ENCODE measurements at places on chromosomes 4 and X.

DNA sequence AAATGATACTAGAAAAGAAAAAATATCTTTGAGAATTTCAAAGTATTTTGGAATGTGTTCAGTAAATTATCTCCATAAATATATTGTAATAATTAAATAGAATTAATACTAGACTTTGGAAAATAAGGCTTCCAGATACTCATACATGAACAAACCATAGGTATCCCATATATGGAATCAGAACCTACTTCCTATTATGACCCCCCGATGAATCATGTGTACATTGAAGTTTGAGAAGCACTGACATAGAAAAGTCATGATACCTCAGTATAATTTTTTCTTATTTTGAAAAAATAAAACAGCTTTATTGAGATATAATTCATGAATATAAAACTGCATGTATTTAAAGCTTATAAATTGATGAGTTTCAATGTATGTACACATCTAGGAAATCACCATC is 27.2 kb upstream of the SMARCA5 start:
- no peak for DNase-seq

GRCh38 chr4:73919691-73920090 is 50.5 kb downstream of the CXCL1 start:
- DNase-seq = no peak

GRCh38 chrX:11589641-11590040 is 76.1 kb downstream of the ARHGAP6 start:
- DNase-seq = no peak

- DNase-seq = no peak
Observed at GRCh38 chr4:7831330-7831729, 108.3 kb downstream of the AFAP1 start.

- no peak for DNase-seq
Observed at GRCh38 chr4:24853142-24853541, 57.8 kb downstream of the SOD3 start.

DNA sequence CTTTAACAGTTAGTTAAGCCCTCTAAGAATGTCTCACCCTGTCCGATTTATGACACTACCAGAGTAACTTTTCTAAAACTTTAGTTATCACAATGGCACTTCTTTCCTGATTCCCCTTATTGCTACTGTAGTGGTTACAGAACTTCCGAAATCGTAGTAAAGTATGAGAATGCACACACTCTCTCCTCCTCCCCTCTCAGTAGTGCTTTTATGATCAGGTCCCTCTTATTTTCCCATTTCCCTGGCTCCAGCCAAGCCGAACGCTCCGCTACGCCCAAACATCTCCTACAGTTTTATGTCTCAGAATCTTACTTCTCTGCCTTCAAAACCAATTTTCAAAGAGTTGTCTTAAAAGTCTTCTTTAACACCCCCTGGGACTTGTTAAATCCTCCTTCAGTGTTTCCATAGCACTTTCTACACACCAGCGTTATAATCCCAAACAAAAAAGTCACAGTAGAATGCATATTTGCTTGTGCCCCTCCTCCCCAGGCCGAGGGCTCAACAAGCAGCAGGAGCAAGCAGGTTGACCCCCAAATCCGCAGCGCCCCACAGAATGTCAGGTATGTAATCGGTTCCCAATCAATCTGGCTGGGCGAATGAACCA is 671 bp downstream of the HPF1 start:
- DNase-seq = no peak

GRCh38 chrX:10085223-10085622 is 71.6 kb upstream of the CLCN4 start:
- DNase-seq = no peak

GRCh38 chr4:41611881-41612871 is 74.2 kb downstream of the LIMCH1 start:
- peak; percentile 63 for DNase-seq

DNA sequence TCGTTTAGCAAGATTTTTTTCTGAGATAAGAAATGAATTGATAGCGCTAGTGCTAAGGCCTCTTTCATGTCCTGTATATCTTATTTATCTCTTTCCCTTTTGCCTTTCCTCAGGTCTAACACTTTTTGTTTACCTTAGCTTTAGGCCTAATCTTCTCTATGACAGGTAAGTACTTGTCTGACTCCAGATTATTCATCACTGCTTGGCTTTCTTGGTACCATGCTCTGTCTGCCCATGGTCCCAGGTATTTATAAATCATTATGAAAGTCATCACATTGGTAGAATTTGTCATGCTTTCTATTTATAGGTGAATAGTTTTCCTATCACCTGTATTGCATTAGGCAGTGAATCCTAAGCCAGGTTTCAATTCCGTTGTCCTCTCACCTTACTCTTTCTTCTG is 99.5 kb upstream of the CTSO start:
- no peak for DNase-seq

- no peak for DNase-seq
Observed at GRCh38 chrX:145178268-145178667, 69.0 kb upstream of the SPANXN1 start.

DNA sequence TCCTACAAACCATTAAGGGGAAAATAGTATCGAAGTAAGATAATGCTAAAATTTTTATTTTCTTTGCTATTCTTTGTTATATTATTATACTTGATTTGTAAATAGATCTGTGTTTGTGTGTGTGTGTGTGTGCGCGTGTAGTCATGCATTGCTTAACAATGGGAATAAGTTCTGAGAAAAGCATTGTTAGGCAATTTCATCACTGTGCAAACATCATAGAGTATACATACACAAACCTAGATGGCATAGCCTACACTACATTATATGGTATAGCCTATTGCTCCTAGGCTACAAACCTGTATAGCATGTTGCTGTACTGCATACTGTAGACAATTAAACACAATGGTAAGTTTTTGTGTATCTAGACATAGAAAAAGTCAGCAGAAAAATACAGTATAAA is 17.1 kb downstream of the MTTP start:
- no peak for DNase-seq

- no peak for DNase-seq
Observed at GRCh38 chrX:9352694-9353411, 112.0 kb upstream of the TBL1X start.

DNA sequence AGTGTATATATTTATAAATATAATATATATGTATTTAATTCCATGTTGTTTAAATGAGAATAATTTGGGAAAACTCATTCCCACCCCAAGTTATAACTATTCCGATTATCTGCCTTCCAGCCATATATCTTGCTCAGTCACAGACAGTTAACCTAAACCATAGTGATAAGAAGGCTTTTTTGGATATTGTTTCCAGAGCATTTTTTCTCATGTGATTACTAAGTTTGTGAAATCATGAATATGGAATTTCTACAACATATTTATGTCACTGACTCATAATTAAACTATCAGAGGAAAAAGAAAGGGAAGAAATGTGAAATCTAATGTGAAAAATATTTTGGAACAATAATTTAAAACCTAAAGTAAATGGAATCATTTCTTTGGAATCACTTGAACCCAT is 1163.5 kb upstream of the PABPC4L start:
- no peak for DNase-seq

GRCh38 chrX:15563056-15563455 is 37.7 kb downstream of the ACE2 start:
- no peak for DNase-seq

DNA sequence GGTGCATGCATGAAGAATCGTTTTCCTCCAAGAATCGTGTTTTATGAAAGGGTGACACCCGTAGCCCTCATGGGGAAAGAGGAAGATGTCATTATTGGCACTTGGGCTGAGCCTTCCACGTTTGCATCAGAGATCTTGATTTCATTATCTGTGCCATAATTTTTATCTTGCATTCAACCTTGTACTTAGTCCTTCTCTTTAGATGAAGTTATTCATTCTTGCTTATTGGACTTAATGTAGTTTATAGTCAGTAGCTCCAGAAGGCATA is 66.8 kb downstream of the GAB1 start:
- DNase-seq = peak; percentile 72

DNA sequence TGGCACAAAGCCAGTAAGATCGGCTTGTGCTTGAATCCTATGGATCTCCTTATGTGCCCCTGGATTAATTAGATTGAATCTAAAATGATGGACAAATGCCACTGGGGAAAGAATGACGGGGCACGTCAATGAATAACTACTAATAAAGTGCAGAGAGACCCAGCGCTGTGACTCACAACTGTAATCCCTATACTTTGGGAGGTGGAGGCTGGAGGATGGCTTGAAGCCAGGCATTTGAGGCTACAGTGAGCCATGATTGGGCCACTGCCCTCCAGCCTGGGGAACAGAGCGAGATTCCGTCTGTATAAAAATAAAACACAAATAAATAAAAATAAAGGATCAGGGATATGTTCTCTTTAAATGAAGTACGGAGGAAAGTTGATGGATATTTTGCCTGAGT is 179.4 kb downstream of the DCHS2 start:
- DNase-seq = no peak

GRCh38 chrX:53287493-53288138 is 6.2 kb upstream of the IQSEC2 start:
- peak; percentile 75 for DNase-seq

- DNase-seq = no peak
Observed at GRCh38 chr4:38919494-38919893, 51.9 kb downstream of the FAM114A1 start.

GRCh38 chrX:50115973-50116372 is 84.8 kb downstream of the AKAP4 start:
- DNase-seq = no peak

- DNase-seq = no peak
Observed at GRCh38 chrX:56763556-56764152, 34.6 kb downstream of the NBDY start.

DNA sequence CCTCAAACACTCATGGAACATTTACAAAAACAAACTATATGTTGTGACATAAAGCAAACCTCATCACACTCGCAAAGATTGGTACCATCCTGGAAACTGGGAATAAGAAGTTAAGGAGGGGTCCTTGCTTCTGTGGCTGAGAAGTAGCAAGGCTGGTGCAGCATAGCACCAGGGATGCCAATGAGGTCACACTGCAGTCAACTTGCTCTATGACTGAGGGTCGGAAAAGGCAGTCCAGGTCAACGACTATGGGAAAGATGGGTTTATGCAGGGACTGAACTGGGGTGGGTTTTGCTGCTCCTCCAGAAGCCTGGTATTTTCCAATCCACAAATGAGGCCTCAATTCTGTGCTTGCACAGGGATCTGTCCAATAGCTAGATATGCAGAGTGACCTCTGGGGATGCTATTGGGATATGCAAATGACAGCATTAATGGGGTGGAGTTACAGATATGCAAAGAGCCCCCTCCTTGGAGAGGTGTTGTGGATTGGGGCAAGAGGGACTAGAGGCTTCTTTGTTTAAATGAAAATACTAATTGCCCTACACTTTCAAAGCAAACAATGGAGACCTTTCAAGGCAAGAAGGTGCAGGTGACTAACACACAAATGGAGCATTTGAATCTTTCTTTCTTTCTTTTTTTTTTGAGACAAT is 7.2 kb upstream of the IL13RA1 start:
- no peak for DNase-seq

DNA sequence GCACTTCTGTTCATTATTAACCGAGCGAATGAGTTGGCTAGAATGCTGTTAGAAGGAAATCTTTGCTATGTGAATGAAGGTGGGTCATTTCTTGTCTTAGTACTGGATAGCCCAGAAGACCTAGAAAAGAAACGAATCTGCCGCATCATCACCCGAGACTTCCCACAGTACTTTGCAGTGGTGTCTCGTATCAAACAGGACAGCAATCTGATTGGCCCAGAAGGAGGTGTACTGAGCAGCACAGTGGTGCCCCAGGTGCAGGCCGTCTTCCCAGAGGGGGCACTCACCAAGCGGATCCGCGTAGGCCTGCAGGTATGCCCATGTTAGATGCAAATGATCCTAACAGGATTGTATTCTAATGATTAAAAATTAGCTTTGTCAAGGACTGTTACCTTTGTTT is 286.3 kb downstream of the ANK2 start:
- no peak for DNase-seq

DNA sequence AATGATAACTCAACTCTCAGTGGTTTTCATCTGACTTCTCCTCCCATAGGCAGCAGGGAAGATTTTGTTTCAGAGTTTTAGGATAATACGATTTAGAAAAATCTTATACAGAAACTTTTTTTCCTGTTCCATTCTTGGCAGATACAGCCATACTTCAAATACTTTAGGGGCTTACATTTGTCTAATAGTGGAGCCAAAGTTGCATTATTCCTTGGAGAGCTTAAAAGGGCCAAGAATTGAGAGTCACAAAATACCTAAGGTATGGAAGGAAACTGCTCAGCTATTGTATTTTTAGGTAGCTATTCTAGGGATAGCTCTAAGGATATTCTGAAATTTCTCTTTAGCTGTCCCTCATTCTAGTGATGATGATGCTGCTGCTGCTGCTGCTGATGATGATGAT is 132.9 kb upstream of the PTCHD1 start:
- no peak for DNase-seq

DNA sequence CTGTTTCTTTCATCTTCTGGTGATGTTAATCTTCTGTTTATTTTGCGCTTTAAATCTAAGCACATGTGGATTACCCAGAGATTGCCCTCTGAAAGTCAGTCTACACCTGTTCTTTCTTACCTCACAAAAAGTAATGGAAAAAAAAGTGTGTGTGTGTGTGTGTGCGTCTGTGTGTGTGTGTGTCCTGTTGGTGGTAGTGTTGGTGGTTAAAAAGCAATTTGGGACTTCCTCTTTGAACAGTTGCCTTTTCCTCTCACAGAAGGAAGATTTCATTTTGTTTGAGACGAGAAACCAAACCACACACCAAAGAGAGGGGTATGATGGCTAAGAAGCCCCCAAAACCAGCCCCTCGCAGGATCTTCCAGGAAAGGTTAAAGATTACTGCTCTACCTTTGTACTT is at the start of gene STAP1:
STAP1 (plus strand) TSS at position 235 of the 400 bp plus-strand sequence; CDS start at position 318, 83 bp downstream.
- DNase-seq = no peak

DNA sequence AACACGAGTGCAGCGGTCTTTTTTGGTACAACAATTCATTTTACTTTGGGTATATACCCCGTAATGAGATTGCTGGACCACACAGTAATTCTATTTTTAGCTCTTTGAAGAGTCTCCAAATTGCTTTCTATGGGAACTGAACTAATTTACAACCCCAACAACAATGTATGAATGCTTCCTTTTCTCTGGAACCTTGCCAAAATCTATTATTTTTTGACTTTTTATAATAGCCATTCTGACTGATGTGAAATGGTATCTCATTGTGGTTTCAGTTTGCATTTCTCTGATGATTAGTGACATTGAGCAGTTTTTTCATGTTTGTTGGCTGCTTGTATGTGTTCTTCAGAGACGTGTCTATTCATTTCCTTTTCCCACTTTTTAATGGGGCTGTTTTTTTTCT is 240.8 kb downstream of the STK32B start:
- no peak for DNase-seq

GRCh38 chr4:46211406-46211805 is 87.6 kb upstream of the GABRG1 start:
- no peak for DNase-seq

DNA sequence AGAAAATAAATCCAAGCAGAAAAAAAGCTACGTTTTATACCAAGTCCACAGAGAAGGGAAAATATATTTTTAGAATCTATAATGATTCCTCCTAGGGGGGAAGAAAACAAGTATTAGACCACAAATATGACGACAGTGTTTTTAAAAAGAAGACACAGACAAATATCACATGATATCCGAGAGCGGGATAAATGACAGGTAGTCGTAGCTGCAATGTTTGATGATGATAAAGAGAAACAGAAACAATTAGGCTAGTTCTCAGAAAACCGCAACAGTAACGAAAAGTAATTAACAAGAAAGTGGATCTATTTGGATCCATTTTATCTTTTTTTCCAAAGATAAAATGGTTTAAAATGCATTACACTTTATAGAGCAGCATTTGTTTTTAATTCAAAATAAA is 918 bp downstream of the HAUS3 start:
- DNase-seq = no peak
